Urothelium cell line (cell line): ENCODE measurements at places on chromosomes 4 and X.

GRCh38 chrX:7218321-7219152 lies 70.6 kb upstream of the PUDP start:
- no peak for DNase-seq

GRCh38 chr4:120865985-120866384 lies 56.5 kb downstream of the PRDM5 start:
- no peak for DNase-seq

- DNase-seq = no peak
Observed at GRCh38 chr4:13829457-13829856, 201.9 kb upstream of the BOD1L1 start.

DNA sequence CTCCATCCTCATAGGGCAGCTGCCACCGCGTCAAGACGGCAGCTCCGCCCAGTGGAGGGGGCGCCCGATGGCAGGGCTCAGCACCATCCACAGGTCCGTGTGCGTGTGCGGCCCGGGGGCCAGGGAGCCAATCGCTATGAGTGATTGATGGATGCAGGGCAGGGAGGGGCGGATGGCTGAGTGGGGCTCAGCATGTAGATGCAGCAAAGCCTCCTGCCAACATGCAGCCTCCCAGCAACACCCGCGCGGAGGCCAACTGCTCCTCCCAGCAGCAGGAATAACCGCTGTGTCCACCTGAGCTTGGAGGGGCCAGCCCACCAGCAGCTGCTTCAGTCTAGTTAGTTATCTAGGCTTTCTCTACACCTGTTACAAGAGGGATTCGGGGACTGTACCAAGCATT lies 77.4 kb downstream of the MTMR1 start:
- DNase-seq = no peak
